Pericardium fibroblast (primary cell): ENCODE measurements at places on chromosomes 1 and 21. TPM values are rescaled to one million over a fixed set of nuclear protein-coding genes. Genes with fewer than 3 reads are reported as not detected.

Gene ALX3
- not detected in 2 replicates for total RNA-seq

Gene NBPF12
- 2.7 and 4.2 TPM in 2 replicates for total RNA-seq

Gene RRP1B
- total RNA-seq: 18.8 and 20.7 TPM in 2 replicates

Gene KCNK2
- 0.23 and 17.9 TPM in 2 replicates for total RNA-seq

Gene ADAM30
- not detected in 2 replicates for total RNA-seq

Gene SLC45A3
- total RNA-seq: 0.51 and 3.4 TPM in 2 replicates

Gene SV2A
- 5.8 and 7.5 TPM in 2 replicates for total RNA-seq

Gene FCER1G
- not detected in 2 replicates for total RNA-seq

Gene TNFRSF14
- total RNA-seq: 7.3 and 9.6 TPM in 2 replicates
